ENCODE measurements at places on chromosomes 12 and 14.

- DNase-seq = no peak
These were observed 39.9 kb upstream of the DHRS7 start for GRCh38 chr14:60204843-60205774.

GRCh38 chr12:92942905-92943304, 13.8 kb upstream of the EEA1 start:
- no peak for DNase-seq

- DNase-seq = no peak
These were observed 1.3 kb downstream of the TEAD4 start for GRCh38 chr12:2960390-2960956.

- no peak for DNase-seq
These were observed 279.1 kb downstream of the BTG1 start for GRCh38 chr12:91866566-91866965.

GRCh38 chr14:21093769-21094681, 4.4 kb downstream of the ZNF219 start:
- DNase-seq = peak; percentile 83

Data from NCI-H1694 treated with DMSO at 0.1 percent for 48 hours (cell line).